ENCODE measurements at places on chromosomes 11 and 22. TPM values are rescaled to one million over a fixed set of nuclear protein-coding genes. Genes with fewer than 3 reads are reported as not detected.

RPL27A gene
- total RNA-seq = 715 TPM

GUCY1A2 gene
- total RNA-seq = not detected

RBMXL2 gene
- not detected for total RNA-seq

RAG2 gene
- total RNA-seq = not detected

SCUBE1 gene
- total RNA-seq = 0.40 TPM

IL17RA gene
- 22.5 TPM for total RNA-seq

OR6T1 gene
- total RNA-seq = not detected

ANO9 gene
- total RNA-seq = 79.4 TPM

SLC29A2 gene
- total RNA-seq = 7.6 TPM

PLAAT2 gene
- total RNA-seq = 0.73 TPM

APOA5 gene
- not detected for total RNA-seq

RTN4R gene
- 2.5 TPM for total RNA-seq

LRRC10B gene
- not detected for total RNA-seq

RCOR2 gene
- total RNA-seq = 0.47 TPM

SERPING1 gene
- not detected for total RNA-seq

CRKL gene
- 89.5 TPM for total RNA-seq

DNA sequence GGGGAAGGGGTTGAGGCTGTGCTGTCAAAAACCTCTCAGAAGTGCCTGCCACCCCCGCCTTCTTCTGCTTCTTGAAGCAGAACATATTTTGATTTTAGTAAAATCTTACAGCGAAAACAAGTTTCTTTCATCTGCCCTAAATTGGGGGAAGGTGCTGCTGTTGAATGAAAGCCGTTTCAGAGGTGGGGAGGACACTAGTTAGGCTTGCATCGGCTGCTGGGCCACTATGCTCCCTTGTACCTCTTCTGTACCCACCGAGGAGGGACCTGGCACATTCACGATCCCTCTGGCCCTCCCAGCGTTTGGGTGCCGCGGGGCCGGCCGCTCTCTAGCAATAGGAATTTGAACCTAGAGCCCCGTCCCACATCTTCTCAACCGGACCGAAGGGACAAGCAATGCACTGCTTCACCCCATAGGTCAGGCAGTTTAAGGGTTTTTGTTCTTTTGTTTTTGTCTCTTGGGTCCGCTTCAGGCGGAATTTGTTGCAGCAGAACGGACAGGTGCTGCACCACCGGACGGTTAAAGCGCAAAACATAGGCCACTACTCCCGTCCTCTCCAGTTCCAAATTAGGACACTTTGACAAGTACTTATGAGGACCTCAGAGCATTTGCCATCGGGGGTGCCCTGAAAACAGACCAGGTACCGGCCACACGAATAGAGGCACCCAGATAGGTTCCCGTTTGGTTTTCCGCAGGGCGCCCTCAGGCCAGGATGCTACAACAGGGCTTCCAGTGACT, 5.6 kb downstream of the SLC6A5 start:
- DNase-seq = no peak

DNA sequence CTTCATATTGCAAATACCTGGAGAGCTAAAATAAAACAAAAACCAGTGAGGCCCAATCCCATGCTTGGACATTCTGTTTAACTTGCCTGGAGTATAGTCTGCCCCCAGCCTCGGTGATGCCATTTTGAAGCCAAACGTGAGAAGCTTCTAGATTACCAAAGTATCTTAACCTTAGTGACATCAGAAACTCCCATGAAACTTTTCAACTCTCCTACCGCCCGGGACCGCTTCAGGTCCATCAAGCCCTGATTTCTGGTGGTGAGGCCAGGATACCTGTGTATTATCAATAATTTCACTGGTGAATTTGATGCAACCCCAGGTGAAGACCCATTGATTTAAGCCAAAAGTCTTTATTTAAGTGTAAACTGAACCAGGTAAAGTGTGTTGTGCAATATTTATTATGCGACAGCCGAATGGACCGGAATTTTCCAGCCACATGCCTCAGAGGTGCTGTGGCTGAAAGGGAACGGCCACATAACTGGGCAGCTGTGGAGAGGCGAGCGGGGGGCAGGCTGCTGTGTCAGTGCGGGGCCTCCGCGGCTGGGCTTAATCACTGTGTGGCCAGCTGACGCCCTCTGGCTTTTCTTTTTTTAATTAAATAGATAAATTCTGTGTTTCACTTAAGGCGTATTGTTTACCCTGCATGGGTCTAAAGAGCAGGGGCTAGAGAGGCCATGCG, 385.5 kb upstream of the B3GAT1 start:
- DNase-seq = no peak

- DNase-seq = no peak
Measured at GRCh38 chr11:111635706-111636045, 33.4 kb downstream of the SIK2 start.

DNA sequence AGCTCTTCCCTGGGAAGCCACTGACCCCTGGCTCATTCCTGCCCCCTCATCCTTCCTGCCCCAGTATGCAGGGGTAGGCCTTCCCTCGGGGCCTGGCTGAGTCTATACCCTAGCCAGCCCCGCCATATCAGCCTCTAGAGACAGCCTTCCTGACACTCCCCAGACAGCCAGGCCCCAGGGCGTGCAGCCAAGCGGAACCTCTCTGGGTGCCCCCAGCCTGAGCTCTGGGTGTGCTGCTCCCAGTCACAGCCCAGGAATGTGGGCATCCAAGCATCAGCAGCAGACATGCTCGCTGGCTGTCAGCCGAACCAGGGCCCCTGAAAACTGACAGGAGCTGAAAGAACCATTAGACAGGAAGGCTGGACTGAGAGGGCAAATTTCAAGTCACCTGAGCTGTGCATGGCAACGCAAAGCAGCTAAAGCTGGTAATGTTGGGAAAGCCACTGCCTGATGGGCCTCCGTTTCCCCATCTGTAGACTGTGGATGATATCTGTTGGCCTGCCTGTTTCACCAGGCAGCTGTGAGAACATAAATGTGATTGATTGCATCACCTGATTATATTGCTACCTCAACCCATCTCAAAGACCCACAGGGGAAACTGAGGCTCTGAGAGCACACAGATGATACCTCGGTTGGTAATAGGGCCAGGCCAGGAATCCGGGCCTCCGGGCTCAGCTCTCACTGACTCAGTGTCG, 93.2 kb downstream of the LRRC32 start:
- no peak for DNase-seq

GRCh38 chr22:38649841-38650522, 6.2 kb downstream of the FAM227A start:
- DNase-seq = no peak

DNA sequence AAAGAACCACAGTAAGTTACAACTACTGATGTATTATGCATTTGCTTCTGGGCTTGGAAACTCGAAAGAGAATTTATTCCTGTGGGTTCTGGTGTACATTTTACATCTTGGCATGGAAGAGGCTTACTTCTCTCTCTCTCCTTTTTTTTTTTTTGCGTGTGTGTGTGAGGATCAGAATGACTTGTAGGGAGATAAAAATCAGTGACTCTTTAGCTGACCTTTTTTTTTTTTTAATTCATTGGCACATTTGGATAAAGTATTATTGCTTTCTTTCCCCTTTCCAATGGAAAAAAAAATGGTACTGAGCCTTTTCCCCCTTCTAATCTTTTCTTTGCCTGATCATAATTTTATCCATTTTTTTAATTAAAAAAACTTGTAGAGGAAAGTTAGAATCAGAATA, 43.5 kb downstream of the EXT2 start:
- no peak for DNase-seq

DNA sequence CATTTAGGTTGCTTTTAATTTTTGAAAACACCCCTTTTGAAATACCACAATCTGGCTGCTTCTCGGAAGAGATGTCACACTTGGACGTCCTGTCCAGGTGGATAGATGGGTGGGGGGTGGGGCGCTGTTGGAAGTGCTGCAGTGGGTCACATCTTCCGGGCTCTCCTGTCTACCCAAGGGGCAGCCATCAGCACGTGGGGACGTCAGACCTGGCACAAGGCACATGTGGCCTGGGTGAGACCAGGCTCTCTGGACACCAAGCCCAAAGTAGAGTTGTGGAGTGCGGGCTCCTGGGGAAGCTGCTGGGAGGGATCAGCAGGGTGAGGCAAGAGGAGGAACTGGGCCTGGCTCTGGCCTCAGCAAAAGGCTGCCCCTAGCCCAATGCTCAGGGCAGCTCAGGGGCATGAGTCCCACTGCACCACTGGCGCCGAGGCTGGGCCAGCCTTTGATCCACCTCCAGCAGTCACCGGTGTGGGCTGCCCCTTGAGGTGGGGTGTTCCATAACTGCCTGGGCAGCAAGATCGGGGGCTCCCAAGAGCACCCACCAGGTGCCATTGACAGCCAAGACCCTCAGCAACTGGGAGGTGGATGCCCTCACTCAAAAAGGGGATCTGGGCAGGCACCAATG, 68.6 kb upstream of the CCND1 start:
- no peak for DNase-seq

- DNase-seq = no peak
Measured at GRCh38 chr11:115477410-115477809, 26.8 kb downstream of the CADM1 start.

GRCh38 chr11:63667995-63668795, 3.0 kb downstream of the ATL3 start:
- DNase-seq = no peak

- DNase-seq = no peak
Measured at GRCh38 chr11:86386283-86386682, 11.6 kb downstream of the CCDC81 start.

GRCh38 chr11:34212566-34212965, 107.1 kb downstream of the NAT10 start:
- no peak for DNase-seq

- no peak for DNase-seq
Measured at GRCh38 chr11:65445101-65445603, 22.6 kb downstream of the NEAT1 start.

GRCh38 chr11:125148743-125149142, 15.8 kb upstream of the PKNOX2 start:
- peak; percentile 33 for DNase-seq

GRCh38 chr22:43884600-43885318, 7.1 kb downstream of the PNPLA5 start:
- DNase-seq = peak; percentile 65

- DNase-seq = no peak
Measured at GRCh38 chr11:61104963-61105362, 2.7 kb downstream of the CD5 start.

- DNase-seq = no peak
Measured at GRCh38 chr11:24574461-24574860, 77.6 kb downstream of the LUZP2 start.

DNA sequence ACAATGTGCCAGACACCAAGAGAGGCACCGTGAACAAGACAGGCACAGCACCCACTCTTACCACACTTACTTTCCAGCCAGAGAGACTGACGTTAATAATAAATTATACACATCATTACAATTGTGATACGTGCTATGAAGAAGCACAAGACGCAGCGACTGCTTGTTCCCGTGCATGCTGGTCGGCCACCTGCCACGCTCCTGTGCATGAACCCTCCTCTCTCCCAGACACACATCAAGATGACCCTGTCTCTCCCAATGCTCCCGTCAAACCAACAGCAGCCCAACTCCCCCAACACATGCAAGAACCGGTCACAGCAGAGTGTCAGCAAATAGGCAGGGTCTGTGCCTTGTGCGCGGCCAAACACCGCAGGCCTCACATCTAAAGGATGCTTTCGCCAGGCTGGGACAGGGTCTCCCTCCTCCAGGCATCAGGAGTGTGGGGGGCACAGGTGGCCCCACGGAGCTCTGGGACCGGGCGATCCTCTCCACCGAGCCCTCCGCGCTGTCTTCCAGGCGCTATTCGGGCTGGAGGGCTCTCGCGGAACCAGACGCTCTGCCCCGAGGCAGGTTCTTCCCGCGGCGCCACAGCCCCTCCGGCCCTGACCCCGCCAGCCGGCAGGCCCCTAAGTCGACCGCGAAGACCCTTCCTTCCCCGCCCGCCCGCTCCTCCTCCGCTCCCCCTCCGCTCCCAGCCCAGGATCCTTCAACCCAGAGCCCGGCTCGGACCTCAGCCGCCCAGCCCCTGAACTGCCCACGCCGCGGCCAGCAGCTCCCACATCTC, 533 bp downstream of the SERGEF start:
- DNase-seq = peak; percentile 51

GRCh38 chr11:34280945-34281872, 76.6 kb downstream of the ABTB2 start:
- no peak for DNase-seq

GRCh38 chr11:130912552-130912951, 3.7 kb downstream of the SNX19 start:
- DNase-seq = no peak

DNA sequence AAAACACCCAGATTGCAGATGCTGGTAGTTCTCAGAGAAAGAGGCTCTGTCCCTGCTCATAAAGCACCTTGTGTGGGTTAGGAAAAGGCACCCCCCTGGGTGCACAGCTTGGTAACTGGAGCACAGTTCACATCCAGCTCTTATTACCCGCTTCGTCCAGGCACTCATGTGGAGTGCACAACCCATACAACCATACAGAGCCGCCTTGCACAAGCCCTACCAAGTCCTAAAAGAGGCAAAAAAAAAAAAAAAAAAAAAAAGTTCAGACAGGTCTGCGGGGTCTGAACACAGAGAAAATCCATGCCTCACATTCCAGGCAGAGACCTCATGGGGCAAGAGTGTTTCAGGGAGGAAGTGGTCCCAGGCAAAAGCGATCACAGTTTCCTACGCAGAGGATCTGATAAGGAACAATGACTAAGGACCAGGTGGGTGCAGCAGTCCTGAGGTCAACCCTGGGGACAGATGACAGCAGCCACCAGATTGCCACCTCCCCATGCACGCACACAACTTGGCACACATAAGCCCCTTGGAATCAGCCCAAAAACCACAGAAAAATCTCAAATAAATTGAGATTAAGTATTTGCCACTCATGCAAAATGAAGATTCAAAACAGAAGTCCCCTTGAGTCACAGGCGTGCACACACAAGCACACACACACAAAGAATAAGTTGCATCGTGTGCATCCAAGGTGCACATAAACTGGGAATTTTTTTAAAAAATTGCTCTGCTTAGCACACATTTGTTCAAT, 12.3 kb downstream of the MB start:
- DNase-seq = no peak

DNA sequence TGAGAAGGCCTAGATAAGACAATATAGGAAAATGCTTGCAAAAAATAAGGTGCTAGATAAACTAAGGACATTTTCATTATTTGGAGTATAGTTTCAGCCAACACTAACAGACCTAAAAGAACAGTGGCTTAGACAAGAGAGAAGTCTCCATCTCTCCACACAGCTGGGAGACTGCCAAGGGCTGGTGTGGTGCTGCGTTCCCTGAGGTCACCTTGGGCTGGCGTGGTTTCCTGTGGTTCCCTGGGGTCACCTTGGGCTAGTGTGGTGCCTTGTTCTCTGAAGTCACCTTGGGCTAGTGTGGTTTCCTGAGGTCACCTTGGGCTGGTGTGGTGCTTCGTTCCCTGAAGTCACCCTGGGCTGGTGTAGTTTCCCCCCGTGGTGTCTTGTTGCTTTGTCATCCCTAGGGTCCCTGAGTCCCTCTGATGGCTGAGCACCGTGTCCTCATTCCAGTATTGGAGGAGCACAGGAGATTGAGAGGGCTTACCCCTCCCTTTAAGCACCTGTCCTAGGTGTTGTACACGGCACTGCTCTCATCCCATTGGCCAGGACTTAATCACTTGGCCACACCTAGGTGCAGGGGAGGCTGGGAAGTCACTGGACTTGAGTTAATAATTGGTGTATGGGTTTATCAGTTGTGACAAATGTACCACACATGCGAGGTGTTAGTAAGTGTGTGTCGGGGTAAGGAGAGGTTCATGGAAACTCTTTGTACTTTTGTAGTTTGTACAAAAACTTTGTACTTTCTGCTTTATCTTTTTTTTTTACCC, 14.9 kb downstream of the SAMM50 start:
- no peak for DNase-seq

Data from activated CD8-positive, alpha-beta memory T cell treated with anti-CD3 and anti-CD28 coated beads, Interleukin-2, amount 10 ng/mL, durations not matched to agents 7 days and 5 days (primary cell).